ENCODE measurements at places on chromosomes 4 and X.
A peak's percentile ranks its signal among the peaks of the same experiment; 100 is the strongest.

DNA sequence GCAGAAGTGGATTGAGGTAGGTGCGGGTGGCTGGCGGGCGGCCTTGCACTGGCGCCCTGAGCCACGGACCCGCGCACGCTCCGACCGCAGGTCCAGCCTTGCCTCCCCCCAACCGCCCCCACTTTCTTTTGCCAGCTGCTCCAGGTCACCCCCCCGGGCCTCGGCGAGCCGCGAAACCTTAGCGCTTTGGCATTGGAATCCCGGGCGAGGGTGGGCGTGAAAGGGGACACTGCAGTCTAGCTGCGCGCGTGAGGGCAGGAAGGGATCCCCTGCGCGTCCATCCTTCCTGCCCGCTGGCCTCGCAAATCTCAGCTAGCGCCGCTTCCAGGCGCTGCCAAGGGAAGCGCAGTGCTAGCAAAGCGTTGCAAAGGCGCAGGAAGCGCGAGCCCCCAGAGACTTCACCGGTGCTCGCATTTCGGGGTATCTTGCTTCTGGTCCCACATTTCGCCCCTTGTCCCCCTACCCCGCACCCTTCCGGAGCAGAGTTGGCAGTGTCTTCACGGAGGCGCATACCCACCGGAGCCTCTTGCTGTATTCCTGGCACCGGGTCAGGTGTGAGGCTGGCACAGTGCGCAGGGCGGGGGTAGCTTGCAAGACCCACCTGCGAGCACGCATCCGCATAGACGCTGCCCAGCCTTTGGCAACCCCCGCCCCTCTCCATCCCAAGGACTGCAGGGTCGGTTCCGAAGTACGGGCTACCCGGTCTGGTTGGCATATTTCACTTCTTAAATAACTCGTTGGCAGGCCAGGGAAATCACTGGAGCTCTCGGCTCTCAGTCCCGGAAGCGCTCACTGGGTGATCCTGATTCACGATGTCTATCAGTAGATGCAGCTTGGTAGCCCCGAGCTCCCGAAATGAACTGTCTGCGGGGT lies 104.4 kb downstream of the UCHL1 start:
- DNase-seq: peak; percentile 32

DNA sequence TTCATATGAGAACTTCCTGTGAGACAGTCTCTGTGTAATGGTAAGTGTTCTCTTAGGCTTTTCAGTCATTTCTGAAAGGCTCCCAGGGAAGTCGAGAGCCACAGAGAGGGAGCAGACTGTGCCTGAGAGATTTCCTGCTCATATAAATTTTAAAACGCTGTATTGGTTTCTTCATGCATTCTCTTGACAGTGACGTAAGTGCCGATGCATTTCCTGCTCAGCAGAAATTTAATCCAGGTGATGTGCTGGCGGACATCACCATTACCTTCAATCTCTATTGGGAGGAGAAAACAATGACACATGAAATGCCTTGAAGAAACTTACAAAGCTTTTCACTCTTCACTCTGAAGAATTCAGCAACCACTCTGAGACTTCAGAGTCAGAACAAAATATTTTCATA lies 383.6 kb downstream of the BMPR1B start:
- peak; percentile 46 for DNase-seq

- DNase-seq: no peak
Measured at GRCh38 chr4:62118558-62118957, 918.4 kb downstream of the ADGRL3 start.

- no peak for DNase-seq
Measured at GRCh38 chrX:123489011-123489410, 243.8 kb downstream of the THOC2 start.

DNA sequence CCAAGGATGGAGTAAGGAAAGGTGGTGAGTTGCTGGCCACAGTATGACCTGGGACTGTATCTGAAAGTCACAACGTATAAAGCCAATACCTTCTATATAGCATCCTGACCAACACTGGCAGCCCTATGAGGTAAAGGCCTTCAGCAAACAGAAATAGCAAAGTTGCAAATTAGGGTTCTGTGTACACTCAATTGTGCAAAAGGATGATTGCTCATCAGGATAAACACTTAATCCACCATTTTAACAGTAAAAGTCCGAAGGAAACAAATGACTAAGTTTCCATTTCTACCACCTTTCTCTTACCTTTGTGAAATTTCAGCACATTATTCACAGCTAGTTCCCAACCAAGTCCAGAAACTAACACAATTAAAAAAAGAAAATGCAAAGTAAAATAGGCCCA lies 1.4 kb upstream of the FNIP2 start:
- DNase-seq: no peak

GRCh38 chrX:130778773-130779172 lies 124.2 kb downstream of the ENOX2 start:
- DNase-seq: peak; percentile 57

- peak; percentile 70 for DNase-seq
Measured at GRCh38 chr4:98652996-98653395, 5.4 kb downstream of the TSPAN5 start.
